Natural killer cell treated with Interleukin-12 subunit alpha and Interleukin-12 subunit beta and Interleukin-15 and Interleukin-18, amount 100 ng/mL, for 72 hours (primary cell): ENCODE measurements at places on chromosomes 3 and 15. TPM values are rescaled to one million over a fixed set of nuclear protein-coding genes. Genes with fewer than 3 reads are reported as not detected.

- no peak for DNase-seq
Observed at GRCh38 chr15:101500865-101501551, 11.5 kb upstream of the PCSK6 start.

- DNase-seq, result peak; percentile 79
Observed at GRCh38 chr3:10738688-10739372, 77.2 kb upstream of the SLC6A11 start.

GRCh38 chr3:161142486-161142885, 37.3 kb upstream of the B3GALNT1 start:
- no peak for DNase-seq

DNA sequence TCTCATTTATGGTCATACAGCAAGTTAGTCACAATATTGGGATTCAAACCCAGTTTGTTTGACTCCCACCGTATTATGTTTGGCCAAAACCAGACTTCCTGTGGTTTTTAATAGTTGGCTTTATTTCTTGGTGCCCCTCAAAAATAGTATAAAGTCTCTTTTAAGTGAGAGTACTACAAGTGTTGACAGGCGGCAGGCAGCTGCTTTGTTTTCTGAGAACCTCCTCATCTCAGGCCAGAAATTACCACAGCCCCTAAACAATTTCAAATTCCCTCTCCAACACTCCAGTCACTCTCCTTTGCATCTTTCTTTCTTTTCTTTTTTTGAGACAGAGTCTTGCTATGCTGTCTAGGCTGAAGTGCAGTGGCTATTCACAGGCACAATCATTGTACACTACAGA, 121.5 kb downstream of the POLR2M start:
- DNase-seq, result no peak

- DNase-seq, result no peak
Observed at GRCh38 chr3:12797892-12798558, 1.5 kb downstream of the CAND2 start.

- DNase-seq, result no peak
Observed at GRCh38 chr15:93235926-93236780, 147.1 kb upstream of the RGMA start.

Gene STAC
- 0.29 TPM for total RNA-seq

Gene ZNF80
- not detected for total RNA-seq

Gene KCNAB1
- total RNA-seq, result not detected
